ENCODE measurements at places on chromosomes 11 and 22.

- DNase-seq, result no peak
These were observed 727 bp downstream of the OSBP2 start for GRCh38 chr22:30695351-30695851.

DNA sequence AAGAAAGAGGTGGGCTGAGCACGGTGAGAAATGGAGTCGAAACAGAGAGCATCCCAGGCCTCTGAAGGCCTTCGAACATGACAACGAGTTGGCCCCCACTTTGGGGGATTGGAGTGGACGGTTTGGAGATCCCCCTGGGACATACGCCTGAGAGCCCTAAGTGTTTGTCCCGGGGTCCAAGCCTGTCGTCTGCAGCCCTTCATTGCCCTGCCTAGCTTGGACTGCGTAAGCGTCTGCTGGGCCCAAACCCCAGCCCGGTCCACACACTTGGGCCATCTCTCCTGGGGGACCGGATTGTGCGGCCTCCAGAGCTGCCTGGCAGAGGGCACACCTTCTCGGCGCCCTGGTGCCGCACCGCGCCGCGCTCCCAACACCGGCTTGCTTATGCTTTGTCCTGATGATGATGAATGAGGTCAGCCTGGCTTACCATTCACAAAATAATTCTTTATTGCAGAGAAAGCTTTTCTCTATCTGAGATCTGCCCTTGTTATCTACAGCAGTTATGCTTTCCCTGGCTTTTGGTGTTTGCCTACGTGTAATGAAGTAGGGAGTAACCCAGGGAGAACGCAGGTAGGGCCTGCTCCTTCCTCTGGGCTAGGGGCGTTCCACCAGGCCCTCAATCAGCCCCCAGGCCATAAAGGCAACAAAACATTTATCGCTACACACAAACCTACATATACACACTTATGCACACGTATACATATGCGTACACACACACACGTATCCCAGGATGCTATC, 85.9 kb upstream of the PPARA start:
- DNase-seq, result no peak

GRCh38 chr22:48653306-48653705, 1174.4 kb downstream of the BRD1 start:
- DNase-seq, result no peak

- DNase-seq, result no peak
These were observed 13.0 kb upstream of the GLYATL1 start for GRCh38 chr11:58926251-58926650.

- DNase-seq, result no peak
These were observed 24.3 kb downstream of the SAAL1 start for GRCh38 chr11:18081551-18081950.

Measured in activated naive CD8-positive, alpha-beta T cell treated with anti-CD3 and anti-CD28 coated beads, Interleukin-2, amount 50 U/mL, for 16 hours (primary cell).